Central memory CD4-positive, alpha-beta T cell (primary cell): ENCODE measurements at places on chromosomes 2 and 18.

GRCh38 chr18:61133783-61134182, 199.4 kb upstream of the CDH20 start:
- no peak for DNase-seq

- DNase-seq: no peak
These were observed 164.6 kb upstream of the DCC start for GRCh38 chr18:52175406-52175805.

GRCh38 chr2:120759543-120760331, 24.1 kb downstream of the GLI2 start:
- no peak for DNase-seq

DNA sequence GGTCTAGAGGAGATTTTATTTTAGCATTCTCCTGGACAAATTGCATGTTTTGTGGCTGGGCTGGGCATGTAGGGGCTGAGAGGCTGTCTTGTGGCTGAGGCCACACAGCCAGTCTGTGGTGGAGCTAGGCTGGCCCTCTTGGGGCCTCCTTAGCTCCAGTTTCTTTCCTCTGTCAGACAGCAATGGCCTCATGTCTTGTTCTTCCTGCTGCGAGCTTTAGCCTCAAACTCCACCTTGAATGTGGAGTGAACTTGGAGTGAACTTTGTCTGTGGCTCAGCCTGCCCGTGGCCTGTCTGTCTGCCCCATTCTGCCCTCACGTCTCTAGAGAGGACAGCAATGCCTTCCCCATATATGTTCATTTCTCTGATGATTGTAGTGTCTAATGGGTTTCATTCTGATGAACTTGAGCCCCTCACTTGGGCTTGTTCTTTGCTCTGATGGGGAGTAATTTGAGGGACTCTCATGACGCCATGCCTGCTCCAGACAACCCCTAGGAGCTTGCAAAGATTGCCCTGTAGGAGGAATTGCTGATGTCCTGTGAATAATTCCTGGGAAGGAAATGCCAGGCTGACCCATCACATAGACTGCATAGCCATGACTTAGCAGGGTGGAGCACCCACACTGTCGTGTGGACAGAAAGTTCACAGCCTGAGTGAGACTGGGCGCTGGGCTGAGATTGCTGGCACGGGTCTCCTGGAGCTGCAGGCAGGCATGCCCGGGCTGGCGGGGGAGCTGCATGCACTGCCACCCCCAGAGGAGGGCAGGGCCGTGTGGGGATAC, 42.6 kb downstream of the ASAP2 start:
- no peak for DNase-seq

DNA sequence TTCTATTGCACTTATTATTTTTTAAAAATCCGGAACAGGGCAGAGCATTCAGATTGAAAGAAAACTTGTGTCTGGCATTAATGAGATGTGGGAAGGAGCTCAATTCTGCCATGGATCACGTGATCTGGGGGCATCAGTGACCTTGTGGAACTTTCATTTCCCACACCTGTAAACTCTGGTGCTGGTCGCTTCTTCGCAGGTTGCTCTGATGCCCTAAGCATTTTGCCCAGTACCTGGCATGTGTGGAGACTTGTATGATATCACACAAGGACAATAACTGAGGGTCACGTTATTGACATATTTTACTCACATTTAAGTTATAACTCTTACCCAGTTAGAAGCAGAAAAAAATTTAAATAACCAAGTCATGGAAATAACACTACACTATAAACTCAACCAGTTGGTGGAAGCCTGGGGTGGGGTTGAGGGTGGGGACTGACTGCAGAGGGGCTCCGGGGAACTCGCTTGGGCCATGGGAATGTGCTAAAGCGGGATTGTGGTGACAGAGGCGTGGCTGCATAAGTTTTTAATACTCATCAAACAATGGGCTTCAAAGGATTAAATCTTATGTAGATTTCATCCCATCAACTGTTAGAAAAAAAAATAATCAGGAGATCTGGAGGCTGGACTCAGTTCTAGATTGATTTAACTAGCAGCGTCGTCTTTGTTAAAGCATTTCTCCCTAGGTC, 36.5 kb downstream of the ST3GAL5 start:
- no peak for DNase-seq

GRCh38 chr2:162113776-162114168, 38.3 kb downstream of the GCG start:
- DNase-seq: no peak

GRCh38 chr2:183926433-183926832, 671.9 kb upstream of the ZNF804A start:
- DNase-seq: no peak

DNA sequence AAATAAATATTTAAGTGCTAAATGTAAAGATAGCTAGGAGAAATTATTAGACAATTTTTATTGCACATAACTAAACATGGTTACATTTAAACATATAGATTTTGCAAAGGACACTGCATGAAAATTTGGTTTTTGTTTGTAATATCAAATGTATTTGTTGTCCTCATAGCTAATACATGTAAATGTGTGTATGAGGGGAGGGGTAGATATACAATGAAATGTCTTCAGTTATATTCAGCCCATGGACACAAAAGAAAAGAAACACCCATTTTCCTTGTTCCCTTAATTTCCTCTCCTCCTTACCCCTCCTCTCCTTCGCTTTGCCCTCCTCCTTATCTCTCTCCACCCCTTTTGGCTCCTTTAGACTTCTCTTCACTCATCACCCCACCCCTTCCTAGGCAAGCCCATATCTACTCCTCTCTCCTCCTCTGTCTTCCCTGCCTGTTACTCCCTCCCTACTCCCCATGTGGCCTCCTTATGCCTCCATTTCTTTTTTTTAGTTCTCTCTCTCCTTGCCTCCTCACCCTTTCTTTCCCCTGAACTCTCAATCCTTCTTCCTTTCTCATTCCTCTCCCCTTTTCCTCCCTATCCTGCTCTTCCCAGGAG, 1.4 kb downstream of the COL3A1 start:
- DNase-seq: no peak

GRCh38 chr2:607172-607571, 70.0 kb downstream of the TMEM18 start:
- DNase-seq: no peak

- DNase-seq: no peak
These were observed 99.5 kb downstream of the TTC32 start for GRCh38 chr2:19802086-19802841.

DNA sequence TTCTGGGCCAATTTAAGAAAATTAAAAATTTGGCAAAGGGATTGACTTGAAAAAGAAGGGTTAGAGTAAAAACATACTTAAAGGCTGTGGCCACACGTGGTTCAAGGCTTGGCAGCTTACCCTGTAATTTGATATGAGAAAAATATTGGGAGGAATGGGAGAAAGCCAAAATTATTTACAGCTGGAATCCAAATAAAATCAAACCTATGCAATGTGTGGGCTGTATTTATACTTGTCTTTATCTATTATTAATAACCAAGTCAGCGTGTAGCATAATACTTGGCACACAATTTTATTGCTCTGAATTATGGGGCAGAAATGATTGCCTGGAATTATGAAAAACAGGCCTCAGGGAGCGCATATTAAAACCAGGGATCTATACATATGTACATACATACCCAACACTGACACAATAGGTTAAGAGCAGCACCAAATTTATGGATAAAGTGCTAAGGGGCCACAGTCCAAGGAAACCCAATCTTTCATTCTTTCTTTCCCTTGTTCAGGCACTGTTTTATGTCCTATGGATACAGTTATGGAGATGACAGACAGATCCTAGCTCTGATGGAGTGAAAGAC, 35.6 kb downstream of the FAM124B start:
- no peak for DNase-seq

DNA sequence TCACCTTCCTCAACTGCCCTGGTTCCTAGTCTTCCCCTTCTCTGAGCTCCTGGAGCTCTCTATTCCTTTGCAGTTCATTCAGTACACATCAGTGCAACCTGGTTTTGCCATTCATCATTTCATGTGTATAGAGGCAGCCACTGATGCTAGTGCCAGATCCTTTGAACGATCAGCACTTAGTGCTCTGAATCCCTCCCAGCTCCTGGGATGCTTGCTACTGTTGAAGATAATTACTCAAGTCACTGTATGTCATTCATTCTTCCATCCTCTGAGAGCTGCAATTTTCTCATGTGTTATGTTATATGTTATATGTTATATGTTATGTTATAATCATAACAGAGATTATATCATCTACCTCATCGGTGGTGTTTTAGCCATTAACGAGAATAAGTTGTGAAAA, 98.5 kb upstream of the UXS1 start:
- no peak for DNase-seq

DNA sequence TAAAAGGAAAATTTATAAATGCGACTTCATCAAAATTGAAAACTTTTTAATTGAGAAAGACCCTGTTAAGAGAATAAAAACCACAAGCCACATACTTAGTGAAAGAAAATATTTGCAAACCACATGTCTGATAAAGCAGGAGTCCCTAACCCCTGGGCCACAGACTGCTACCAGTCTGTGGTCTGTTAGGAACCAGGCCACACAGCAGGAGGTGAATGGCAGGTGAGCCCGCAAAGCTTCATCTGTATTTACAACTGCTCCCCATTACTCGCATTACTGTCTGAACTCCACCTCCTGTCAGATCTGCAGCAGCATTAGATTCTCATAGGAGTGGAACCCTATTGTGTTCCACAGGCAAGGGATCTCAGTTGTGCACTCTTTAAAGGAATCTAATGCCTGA, 95.5 kb upstream of the CRACDL start:
- no peak for DNase-seq

GRCh38 chr18:5851998-5852397, 43.3 kb downstream of the TMEM200C start:
- no peak for DNase-seq

DNA sequence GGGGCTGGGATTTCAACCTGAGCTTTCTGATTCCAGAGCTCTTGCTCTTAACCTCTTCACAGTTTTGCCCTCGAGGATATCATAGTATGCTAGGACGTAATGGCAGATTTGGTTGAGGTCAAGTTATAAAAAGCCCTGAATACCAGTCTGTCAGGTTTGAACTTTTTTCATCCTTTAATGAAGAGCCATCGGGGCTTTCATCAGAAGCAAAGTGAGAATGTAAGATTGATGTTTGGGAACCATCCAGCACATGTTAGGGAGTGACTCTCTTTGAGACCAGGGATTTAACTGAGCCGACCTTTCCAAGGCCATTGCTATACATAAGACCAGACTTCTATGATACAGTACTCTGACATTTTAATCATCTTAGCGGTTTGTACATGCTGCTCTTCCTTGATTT, 142.5 kb downstream of the TTC27 start:
- DNase-seq: no peak

- no peak for DNase-seq
These were observed 29.6 kb upstream of the ALPP start for GRCh38 chr2:232348936-232349335.

- DNase-seq: no peak
These were observed 54.4 kb downstream of the LRPPRC start for GRCh38 chr2:43941359-43941758.
